ENCODE measurements at places on chromosomes 12 and 14.

GRCh38 chr12:95213928-95214327, 3.3 kb downstream of the FGD6 start:
- no peak for DNase-seq

GRCh38 chr14:76334316-76334715, 41.6 kb upstream of the ESRRB start:
- no peak for DNase-seq

- no peak for DNase-seq
These were observed 1231.0 kb downstream of the VRK1 start for GRCh38 chr14:98028162-98028561.

DNA sequence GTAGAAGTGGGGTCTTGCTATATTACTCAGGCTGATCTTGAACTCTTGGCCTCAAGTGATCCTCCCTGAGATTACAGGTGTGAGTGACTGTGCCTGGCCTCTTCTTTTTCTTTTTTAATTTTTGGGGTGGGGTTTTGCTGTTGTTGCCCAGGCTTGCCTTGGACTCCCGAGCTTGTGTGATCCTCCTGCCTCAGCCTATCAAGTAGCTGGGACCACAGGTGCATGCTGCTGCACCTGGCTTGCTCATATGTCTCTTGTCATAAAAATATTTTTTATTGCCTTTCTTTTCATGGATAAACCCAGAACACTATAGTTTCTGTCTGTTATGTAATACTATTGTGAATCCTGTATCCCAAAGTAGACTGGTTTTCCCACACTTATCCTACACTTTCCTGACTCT, 26.0 kb downstream of the SCYL2 start:
- no peak for DNase-seq

DNA sequence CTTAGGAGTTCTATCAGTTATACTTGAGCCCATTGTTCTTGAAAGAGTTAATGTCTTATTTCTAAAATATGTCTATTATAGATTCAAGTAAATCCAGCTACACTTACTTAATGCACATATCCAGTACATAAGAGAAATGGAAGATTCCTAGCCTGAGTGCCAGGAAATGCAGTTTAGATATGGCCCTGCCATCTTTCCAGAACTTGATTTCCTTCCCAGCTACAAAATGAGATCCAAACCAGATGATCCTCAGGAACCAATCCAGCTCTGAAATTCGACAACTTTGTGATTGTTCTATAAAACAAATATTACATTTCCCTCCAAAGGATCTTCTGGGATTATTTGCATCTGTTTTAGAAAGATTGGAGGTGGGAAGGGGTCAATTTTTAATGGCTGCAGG, 317.3 kb upstream of the GARIN6 start:
- DNase-seq: no peak

Data from T-helper 9 cell (primary cell).